ENCODE measurements at places on chromosomes 11 and 22.

GRCh38 chr11:78855116-78855515 is 280.5 kb upstream of the NARS2 start:
- DNase-seq = no peak

DNA sequence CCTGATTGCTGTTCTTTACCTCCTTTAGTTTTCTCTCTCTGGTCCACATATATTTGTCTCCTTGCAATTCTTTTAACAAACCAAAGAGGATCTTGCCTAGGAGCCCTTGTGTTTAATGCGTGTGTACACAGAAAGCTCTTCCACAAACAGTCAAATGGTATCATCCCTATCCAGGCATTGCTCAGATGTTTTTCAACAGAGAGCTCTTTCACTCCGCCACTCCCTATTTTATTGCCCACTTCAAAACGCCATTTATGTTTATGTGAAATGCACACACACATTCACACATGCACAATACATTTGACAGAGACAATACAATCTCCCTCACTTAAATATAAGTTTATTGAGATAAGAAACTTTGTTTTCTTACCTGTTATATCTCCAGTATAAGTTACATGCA is 4.7 kb downstream of the OR5AP2 start:
- DNase-seq = no peak

DNA sequence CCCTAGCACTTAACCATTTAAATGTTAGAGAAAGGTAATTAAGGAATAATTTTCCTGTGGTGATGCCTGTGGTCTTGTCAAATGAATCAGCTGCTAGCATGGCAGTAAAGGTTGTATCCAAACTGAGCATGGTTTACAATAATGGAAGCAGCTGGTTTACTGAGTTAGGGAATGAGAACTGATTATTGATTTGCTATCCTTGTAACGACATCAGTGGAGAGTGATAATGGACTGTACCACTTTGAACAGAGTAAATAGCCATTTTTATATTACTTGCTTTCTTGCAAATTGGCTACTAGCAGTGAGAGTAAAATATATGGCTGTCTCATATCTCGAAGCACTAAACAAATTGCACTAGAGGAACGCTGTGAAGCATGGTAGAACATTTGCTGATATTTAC is 589.0 kb upstream of the ANO5 start:
- no peak for DNase-seq

GRCh38 chr11:44893308-44893822 is 57.3 kb downstream of the TP53I11 start:
- DNase-seq = no peak

Measured in left forelimb (tissue), 1 donor.